Urinary bladder (tissue), 4 donors: ENCODE measurements at places on chromosomes 6 and 20. TPM values are rescaled to one million over a fixed set of nuclear protein-coding genes. Genes with fewer than 3 reads are reported as not detected.
A peak's percentile ranks its signal among the peaks of the same experiment; 100 is the strongest.

DNA sequence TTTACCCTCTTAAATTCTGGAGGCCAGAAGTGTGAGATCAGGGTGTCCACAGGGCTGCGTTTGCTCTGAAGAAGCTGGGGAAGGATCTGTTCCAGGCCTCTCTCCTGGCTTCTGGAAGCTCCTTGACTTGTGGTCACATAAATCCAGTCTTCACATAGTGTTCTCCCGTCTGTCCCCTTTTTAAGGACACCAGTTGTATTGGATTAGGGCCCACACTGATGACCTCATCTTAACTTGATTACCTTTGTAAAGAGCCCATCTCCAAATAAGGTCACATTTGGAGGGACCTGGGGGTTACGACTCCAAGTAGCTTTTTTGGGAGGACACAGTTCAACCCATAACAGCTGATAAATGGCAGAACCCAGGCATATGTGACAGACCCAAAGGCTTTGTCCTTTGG, 20.0 kb upstream of the WFDC2 start:
- no peak for DNase-seq

DNA sequence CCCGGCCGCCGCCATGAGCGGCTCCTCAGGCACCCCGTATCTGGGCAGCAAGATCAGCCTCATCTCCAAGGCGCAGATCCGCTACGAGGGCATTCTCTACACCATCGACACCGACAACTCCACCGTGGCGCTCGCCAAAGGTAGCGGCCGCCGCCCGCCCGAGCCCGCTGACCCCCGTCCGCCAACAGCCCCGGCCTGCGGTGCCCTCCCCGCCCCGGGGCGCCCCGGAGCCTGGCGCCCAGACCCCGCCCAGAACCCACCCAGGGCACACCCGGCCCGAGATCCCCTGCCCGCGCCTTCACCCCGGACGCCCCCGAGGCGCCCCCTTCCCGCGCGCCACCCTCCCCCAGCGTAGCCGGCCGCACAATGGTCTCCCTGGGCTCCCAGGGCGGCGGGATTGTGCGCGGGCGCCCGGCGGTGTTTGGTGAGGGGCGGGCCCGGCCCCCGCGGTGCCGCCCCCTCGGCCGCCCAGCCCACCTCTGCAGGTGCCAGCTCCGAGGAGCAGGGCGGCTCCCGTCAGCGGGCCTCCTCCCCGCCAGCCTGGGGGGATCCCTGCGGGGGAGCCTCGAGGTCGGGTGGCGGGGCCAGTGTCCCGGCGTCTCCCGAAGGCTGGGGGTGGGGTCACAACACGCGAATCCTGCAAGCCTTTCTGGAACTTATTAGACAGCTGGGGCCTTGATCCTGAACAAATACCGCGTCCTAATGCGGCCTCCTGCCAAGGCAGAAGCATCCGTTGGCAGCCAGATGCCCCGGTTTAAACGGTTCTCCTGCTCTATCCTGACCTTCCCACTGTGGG, 577 bp downstream of the LSM14B start:
- DNase-seq: no peak

DNA sequence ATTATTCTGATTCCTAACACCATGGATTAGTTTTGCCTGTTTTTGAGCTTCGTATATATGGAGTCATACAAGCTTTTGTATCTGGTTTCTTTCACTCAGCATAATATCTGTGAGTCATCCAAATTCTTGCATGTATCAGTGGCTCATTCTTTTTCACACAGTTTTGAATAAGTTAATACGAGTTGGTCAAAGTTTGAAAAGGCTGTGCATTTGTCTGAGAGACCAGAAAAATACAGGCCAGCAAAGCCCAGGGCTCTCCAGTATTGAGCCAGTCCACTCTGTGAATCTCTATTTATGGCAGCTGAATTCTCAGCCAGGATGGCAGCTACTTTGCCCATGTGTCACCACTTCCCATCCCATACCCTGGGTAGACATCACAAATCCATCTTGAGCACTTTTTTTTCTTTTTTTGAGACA, 7.2 kb upstream of the CHMP4B start:
- no peak for DNase-seq

GRCh38 chr20:44570367-44570766, 12.0 kb upstream of the PKIG start:
- no peak for DNase-seq

DNA sequence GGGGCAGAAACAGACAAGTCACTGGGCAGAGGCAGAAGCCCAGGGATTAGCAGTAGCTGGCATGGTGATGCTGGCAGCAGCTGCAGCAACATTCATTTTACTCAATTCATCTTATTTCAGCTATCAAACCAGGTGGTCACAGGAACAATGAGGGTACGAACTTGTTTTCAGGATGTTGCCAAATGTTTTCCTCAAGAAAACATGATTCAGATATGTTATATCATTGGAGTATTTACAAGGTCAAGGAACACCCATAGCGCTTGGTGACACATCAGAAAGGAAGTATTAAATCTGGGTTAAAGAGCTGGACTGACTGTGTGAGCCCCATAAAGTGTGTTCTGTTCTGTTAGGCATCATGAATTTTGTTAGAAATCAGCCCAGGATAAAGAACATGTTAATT, 456.9 kb upstream of the ID4 start:
- no peak for DNase-seq

DNA sequence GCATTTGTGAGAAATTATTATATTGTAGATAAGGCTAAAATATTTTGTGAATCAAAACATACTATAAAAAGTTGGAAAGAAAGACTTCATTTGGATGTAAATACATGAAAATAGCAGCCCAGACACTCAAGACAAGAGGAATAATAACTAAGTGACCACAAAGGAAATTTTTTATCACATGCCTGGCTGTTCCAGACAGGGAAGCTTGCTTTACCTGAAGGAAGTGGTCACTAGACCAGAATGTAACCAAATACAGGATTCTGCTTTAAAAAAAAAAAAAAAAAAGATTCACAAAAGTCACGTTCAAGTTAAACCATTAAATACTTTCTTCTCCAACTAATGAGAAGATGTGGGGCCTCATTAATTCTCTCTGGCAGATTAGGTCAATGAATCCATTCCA, 9.3 kb upstream of the HLA-DQB2 start:
- DNase-seq: no peak

DNA sequence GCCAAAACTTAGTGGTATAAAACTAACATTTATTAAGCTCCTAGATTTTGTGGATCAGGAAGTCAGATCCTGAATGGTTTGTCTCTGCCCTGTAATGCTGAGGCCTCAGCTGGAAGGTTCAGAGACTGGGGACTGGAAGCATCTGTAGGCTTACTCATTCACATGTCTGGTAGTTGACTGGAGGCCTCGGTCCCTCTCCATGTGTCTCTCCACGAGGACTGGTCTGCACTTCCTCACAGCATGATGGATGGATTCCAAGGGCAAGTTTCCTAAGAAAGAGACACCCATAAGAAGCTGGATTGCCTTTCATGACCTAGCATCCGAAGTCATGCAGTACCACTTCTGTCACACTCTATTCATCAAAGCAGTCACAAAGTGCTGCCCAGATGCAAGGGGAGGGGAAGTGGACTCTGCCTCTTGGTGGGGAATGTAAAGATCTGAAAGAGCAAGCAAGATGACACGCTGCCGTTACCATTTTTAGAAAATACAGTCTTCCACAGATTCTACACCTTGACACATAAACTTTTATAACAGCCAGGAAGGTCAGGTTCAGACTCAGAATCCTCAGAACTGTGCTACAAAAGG, 17.2 kb upstream of the MDGA1 start:
- no peak for DNase-seq

- peak; percentile 74 for DNase-seq
Measured at GRCh38 chr6:16803294-16804200, 42.3 kb upstream of the ATXN1 start.

DNA sequence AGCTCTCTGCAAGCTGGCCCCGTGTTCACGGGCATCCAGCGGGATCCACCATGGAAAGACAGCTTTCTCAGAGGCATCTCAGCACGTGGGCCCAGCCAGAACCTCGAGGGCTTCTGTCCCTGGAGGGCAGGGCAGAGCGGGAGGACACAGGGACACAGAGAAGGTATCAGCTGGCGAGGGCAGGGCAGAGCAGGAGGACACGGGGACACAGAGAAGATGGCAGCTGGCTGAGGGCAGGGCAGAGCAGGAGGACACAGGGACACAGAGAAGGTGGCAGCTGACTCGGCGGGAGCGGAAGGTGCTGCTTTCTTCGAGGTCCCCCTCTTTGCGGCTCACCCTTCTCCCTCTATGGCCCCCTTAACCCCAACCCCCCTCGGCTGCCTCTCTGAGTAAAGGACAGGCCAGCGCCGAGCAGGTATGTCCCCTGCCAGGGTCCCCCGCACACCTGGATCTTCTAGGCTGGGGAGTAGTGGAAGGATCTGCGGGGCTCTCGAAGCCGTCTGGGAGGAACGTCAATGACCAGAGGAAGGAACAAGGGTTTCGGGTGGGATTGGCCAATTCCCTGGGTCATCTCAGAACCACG, 28.9 kb upstream of the BHLHE23 start:
- no peak for DNase-seq

- no peak for DNase-seq
Measured at GRCh38 chr6:39855356-39855995, 63.3 kb downstream of the DAAM2 start.

DNA sequence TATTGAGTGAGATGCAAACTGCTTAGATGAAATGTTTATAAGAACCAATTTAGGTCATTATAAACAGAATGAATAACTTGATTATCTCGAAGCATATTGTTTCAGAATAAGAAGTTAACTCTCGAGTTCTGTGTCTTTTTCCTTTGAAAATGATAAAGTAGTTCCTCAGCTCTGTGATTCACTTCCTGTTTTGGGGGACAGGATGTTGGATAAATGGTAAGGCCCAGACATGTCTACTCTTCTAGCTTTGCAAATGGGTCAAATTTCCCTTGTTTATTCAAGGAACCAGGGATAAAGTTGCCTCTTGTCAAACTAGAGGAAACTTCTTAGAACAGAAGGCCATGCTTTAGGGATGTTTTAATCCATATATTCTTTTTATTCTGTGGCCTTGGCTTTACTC, 246.9 kb downstream of the SOX4 start:
- DNase-seq: no peak

HLA-DQA2 gene
- not detected for polyA plus RNA-seq

C6orf15 gene
- not detected for polyA plus RNA-seq

ZKSCAN8 gene
- polyA plus RNA-seq: 12.0 TPM

C20orf202 gene
- 0.09 TPM for polyA plus RNA-seq

RNF144B gene
- polyA plus RNA-seq: 5.6 TPM
